Stomach (tissue), 19 donors: ENCODE measurements at places on chromosomes 7 and 10. TPM values are rescaled to one million over a fixed set of nuclear protein-coding genes. Genes with fewer than 3 reads are reported as not detected.

- no peak for DNase-seq
- peaks cover 13% of the 10 kb centered on the region for H3K4me1 ChIP-seq
- H3K36me3 ChIP-seq, result no peaks in the 10 kb centered on the region
Observed at GRCh38 chr10:68828833-68829232, 1.5 kb downstream of the STOX1 start.

Gene SPDYE11
- not detected for total RNA-seq

GRCh38 chr7:121151774-121152221, 163.3 kb downstream of the CPED1 start:
- no peaks in the 10 kb centered on the region for H3K27me3 ChIP-seq
- H3K36me3 ChIP-seq, result no peaks in the 10 kb centered on the region
- DNase-seq, result no peak

DNA sequence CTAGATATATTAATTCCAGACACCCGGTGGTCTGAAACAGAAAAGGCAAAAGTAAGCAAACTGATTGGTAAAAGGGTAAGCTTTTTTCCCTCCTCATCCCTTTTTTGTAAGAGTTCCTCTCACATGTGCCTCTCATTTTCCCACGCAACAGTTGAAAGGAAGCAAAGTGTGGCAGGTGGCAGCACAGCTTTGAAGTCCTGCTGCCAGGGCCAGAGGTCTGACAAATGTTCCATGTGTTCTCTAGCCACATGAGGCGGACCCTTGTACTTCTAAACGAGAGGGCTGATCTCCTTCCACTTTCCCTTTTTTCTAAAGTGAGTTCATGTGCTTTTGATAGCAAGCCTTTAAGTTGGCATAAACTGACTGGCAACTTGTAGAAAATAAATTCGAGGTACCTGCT, 217.5 kb downstream of the POLR1F start:
- no peak for DNase-seq
- H3K4me3 ChIP-seq, result no peak overlapping the region
- H3K4me1 ChIP-seq, result no peaks in the 10 kb centered on the region
- no peaks in the 10 kb centered on the region for H3K27me3 ChIP-seq

- H3K27ac ChIP-seq, result no peak overlapping the region
- H3K4me3 ChIP-seq, result no peak overlapping the region
- H3K27me3 ChIP-seq, result no peaks in the 10 kb centered on the region
- DNase-seq, result no peak
Observed at GRCh38 chr10:126939706-126940105, 34.5 kb downstream of the DOCK1 start.

Gene PAPOLB
- 0.37 TPM for total RNA-seq

Gene GNGT1
- total RNA-seq, result not detected

DNA sequence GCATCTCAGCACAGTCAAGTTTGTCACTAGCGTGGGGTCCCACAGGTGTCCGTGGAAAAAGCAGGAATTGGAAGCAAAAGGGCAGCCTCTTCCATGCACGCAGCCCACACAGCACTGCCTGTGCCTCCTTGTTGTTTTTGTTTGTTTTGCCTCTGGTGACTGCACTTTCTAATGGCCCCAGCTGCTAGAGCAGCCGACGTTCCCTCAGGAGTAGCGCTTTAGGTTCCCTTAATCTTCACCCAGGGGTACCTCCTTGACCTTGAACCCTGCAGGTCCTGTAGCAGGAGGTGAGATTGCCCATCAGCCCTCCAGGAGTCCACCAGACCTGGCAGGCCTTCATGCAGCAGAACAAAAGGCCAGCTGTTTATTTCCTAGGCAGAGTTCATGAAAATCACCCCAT, 210.1 kb downstream of the CACNB2 start:
- H3K36me3 ChIP-seq, result no peaks in the 10 kb centered on the region
- no peak overlapping the region for H3K27ac ChIP-seq
- H3K27me3 ChIP-seq, result no peaks in the 10 kb centered on the region
- H3K4me1 ChIP-seq, result no peaks in the 10 kb centered on the region

DNA sequence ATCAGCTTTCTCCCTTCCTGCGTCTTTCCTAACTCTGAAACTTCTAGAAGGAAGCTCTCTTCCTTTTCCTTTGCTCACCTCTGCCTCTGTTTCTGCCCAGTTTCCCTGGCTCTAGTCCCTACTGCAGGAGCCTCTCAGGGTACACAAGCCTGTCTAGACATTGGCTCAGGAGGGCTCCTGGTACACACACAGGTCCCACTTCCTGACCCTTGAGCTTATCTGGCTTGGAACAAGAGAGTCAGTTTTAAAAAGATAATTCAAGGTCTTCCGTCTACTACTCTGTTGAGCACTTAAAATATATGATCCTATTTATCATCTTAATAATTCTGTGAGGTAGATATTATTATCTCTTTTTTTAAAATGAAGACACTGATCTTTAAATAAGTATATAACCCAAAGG, 140.7 kb downstream of the RTKN2 start:
- no peak for DNase-seq
- H3K4me3 ChIP-seq, result no peak overlapping the region
- no peaks in the 10 kb centered on the region for H3K4me1 ChIP-seq
- no peak overlapping the region for H3K27ac ChIP-seq

DNA sequence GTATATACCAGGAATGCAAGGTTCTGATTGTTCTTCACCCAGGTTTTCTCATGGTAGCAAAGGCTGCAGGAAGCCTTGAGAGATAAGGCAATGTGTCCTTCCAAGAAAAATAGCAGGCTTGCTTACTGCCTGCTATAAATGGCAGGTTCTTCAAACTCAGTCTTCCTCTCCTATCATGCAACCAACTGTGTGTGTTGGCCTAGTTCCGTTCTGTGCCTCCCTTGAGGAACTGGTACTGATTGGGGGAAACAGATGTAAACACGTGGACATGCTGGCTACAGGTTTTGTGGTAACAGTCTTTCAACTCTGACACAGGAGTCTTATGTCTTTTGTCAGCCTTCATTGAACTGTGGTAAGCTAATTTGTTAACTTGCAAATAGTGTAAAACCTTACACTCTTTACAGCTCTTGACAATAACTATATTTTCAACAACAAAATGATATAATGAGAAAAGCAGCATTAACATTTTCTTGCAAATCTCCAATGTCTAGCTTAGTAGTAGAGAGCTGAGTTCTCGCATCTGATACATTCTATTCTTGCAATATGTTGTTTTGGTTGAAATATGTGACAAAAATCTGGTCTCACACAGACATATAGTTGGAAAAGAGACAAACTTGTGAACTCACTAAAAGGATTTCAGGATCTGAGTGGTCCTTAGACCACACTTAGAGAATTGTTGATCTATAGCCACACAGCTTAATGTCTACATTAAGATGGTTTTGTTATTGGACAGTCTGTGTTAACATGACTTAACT, 54.7 kb upstream of the LSM8 start:
- no peak for DNase-seq
- H3K27me3 ChIP-seq, result no peaks in the 10 kb centered on the region
- no peak overlapping the region for H3K4me3 ChIP-seq
- no peaks in the 10 kb centered on the region for H3K36me3 ChIP-seq
- H3K4me1 ChIP-seq, result no peaks in the 10 kb centered on the region
- no peak overlapping the region for H3K27ac ChIP-seq

DNA sequence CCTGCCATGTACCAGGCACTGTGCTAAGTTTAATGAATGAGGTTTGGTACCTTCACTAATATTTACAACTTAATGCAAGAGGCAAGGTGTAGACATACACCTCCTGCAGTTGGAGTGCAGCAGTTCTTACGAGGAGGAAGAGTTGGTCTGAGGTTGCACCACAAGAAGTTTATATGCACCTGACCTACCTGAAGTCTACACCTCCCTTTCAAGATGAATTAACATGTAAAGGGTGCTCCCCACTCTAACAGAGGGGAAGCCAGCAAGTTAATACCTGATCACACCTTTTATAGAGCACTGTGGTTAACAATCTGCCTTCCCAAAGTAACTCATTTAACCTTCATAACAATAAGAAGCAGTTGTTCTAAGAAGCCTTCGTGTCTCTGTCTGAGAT, 120.0 kb downstream of the LYZL1 start:
- H3K4me1 ChIP-seq, result peaks cover 17% of the 10 kb centered on the region
- H3K27ac ChIP-seq, result peak overlapping the region; percentile 94
- H3K36me3 ChIP-seq, result no peaks in the 10 kb centered on the region
- H3K27me3 ChIP-seq, result no peaks in the 10 kb centered on the region
- DNase-seq, result no peak

DNA sequence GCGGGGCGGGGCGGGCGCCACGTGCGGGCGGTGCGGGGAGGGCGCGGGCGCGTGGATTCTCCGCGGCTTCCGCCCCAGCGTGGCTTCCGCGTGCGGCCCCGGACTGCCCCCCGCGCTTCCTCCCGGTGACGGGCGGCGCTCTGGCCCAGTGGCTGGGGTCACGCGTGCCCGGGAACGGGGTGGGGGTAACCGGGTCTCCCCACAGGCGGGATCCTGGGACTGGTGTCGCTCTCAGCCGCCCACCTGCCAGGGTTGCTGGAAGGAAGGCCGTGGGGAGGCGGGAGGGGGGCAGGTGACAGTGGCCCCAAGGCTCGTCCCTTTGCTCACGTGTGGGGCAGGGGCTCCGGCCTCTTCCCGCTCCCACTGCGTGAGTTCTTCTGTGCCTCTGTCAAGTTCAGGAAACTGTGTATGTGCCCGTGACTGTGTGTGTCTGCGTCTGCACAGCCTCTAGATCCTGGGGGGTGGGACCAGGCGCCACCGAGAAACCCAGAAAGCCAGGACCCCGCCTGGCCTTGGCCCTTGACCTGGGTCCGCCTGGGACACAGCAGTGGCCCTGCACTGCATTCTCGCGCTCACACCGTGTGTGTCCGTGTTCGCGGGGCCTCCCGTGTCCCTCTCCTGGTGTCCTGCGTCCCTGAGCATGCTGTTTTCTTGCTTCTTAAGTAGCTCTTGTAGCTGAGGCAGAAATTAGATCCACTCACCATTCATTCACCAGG, 919 bp downstream of the MAFK start:
- H3K27me3 ChIP-seq, result no peaks in the 10 kb centered on the region
- H3K27ac ChIP-seq, result peak overlapping the region; percentile 100
- H3K4me1 ChIP-seq, result peaks cover 50% of the 10 kb centered on the region
- peaks cover 6% of the 10 kb centered on the region for H3K36me3 ChIP-seq
- peak; percentile 42 for DNase-seq

DNA sequence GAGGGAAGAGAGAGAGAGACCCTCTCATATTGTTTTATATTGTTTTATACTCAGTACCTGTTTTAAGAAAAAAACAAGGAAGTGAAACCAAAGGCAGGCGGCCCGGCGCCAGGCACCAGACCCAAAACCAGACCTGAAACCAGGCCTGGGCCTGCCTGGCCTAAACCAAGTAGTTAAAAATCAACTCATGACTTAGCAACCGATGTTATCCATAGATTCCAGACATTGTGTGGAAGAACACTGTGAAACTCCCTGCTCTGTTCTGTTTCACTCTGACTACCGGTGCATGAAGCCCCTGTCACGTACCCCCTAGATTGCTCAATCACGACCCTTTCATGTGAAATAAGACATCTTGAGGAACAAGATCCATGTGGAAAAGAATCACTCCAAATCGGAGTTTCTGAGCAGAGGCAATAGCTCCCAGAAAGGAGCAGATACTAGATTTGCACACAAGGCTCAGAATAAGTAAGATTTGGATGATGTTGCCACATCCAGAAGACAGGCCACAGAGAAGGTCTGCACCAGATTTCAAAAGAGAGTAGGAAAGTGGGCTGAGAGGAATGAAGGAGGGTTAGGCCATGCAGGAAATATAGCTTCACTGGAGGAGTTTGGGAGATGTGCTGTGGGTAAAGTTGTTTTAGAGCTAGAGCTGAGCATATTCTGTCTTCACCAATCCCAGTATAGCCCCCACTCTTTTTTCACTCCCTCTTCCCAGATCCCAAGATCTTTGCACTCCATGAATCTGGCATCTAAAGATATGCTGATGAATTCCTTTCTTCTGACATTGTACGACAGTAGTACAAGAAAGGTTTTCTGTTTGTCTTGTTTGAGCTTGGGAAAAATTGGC, 8.8 kb upstream of the ZNF248 start:
- H3K36me3 ChIP-seq, result no peaks in the 10 kb centered on the region
- H3K4me3 ChIP-seq, result no peak overlapping the region
- H3K27ac ChIP-seq, result no peak overlapping the region

DNA sequence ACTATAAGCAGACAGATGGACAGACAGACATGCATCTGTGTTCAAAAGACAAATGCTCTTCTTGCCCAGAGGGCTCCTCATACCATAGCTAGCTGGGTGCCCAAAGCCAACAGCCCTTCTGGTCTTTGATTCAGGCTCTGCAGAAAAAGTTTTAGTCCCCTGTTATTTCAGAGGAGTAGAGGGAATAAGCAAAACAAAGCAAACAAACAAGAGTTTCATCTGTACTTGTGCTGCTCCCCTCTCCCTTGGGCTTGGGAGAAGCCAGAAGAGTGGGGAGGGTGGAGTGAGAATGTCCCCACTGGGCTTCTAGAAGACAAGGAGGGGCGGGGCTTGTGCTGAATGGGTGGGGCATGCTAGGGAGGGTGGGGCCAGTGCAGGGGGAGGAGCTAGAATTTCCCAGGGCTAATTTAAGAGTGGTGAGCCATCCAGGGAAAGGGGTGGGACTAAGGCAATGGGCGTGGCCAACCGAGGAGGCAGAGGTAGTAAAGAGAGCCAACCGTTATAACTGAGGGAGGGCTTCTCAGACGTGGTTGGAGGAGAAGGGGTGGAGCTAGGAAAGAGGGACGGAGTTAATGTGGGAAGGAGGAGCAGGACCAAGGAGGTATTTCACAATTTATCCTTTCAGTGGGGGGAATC, 101.2 kb upstream of the MGMT start:
- DNase-seq, result no peak
- no peak overlapping the region for H3K4me3 ChIP-seq
- H3K27me3 ChIP-seq, result peaks cover 13% of the 10 kb centered on the region
- no peaks in the 10 kb centered on the region for H3K36me3 ChIP-seq
- H3K27ac ChIP-seq, result no peak overlapping the region
- H3K4me1 ChIP-seq, result no peaks in the 10 kb centered on the region

- no peaks in the 10 kb centered on the region for H3K36me3 ChIP-seq
- H3K27me3 ChIP-seq, result no peaks in the 10 kb centered on the region
- peaks cover 34% of the 10 kb centered on the region for H3K4me1 ChIP-seq
- no peak for DNase-seq
Observed at GRCh38 chr10:44860811-44861736, 50.1 kb upstream of the TMEM72 start.

DNA sequence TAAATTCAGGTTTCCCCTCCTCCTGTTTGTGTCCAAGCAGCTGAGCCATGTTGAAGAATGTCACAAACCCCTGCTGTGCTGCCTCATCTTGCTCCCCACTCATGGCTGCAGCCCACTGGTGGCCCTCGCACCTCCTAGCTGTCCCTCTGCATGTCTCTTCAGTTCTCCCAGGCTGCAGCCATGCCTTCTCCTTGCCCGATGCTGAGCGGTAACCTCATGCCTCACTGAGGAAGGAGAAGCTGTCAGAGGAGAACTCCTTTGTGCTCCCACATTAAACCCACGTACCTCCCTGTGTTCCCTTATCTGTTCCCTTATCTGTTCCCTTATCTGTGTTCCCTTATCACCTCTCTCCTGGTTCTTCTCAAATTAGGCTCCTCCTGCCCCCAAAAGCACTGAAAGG, 10.3 kb upstream of the FRMPD2 start:
- peaks cover 10% of the 10 kb centered on the region for H3K27me3 ChIP-seq
- no peak overlapping the region for H3K4me3 ChIP-seq
- no peak overlapping the region for H3K27ac ChIP-seq
- no peak for DNase-seq
- no peaks in the 10 kb centered on the region for H3K36me3 ChIP-seq
- H3K4me1 ChIP-seq, result no peaks in the 10 kb centered on the region

- no peaks in the 10 kb centered on the region for H3K27me3 ChIP-seq
- no peak overlapping the region for H3K27ac ChIP-seq
- H3K4me3 ChIP-seq, result no peak overlapping the region
- no peaks in the 10 kb centered on the region for H3K36me3 ChIP-seq
Observed at GRCh38 chr7:54419209-54419608, 123.0 kb upstream of the VSTM2A start.

GRCh38 chr10:84342584-84342983, 14.2 kb downstream of the CCSER2 start:
- DNase-seq, result no peak
- H3K27me3 ChIP-seq, result no peaks in the 10 kb centered on the region
- H3K27ac ChIP-seq, result no peak overlapping the region

Gene SPDYE1
- total RNA-seq, result not detected
